Activated naive CD8-positive, alpha-beta T cell treated with anti-CD3 and anti-CD28 coated beads for 36 hours (primary cell): ENCODE measurements at places on chromosomes 5 and 9. TPM values are rescaled to one million over a fixed set of nuclear protein-coding genes. Genes with fewer than 3 reads are reported as not detected.
A peak's percentile ranks its signal among the peaks of the same experiment; 100 is the strongest.

- no peak for DNase-seq
- no peaks in the 10 kb centered on the region for H3K27me3 ChIP-seq
- no peaks in the 10 kb centered on the region for H3K36me3 ChIP-seq
- H3K4me3 ChIP-seq, result no peak overlapping the region
- H3K27ac ChIP-seq, result no peak overlapping the region
Observed at GRCh38 chr5:127906562-127907204, 176.9 kb upstream of the SLC12A2 start.

- H3K4me1 ChIP-seq, result peaks cover 3% of the 10 kb centered on the region
- no peak for DNase-seq
- peak overlapping the region; percentile 1 for H3K4me3 ChIP-seq
- no peak overlapping the region for H3K27ac ChIP-seq
- H3K36me3 ChIP-seq, result peaks cover 9% of the 10 kb centered on the region
- peaks cover 5% of the 10 kb centered on the region for H3K27me3 ChIP-seq
Observed at GRCh38 chr5:1292139-1292538, 2.7 kb downstream of the TERT start.

C9orf50 gene
- total RNA-seq, result not detected

CLIC3 gene
- not detected for total RNA-seq

GRCh38 chr9:8730618-8731017 lies 931.0 kb upstream of the DMAC1 start:
- no peak for DNase-seq
- no peak overlapping the region for H3K4me3 ChIP-seq
- no peaks in the 10 kb centered on the region for H3K4me1 ChIP-seq

HBEGF gene
- total RNA-seq, result 5.7 TPM

- H3K4me1 ChIP-seq, result no peaks in the 10 kb centered on the region
- H3K27ac ChIP-seq, result no peak overlapping the region
- no peak for DNase-seq
- H3K4me3 ChIP-seq, result no peak overlapping the region
- no peaks in the 10 kb centered on the region for H3K36me3 ChIP-seq
Observed at GRCh38 chr5:57437976-57438805, 44.4 kb downstream of the ACTBL2 start.

LAMC3 gene
- total RNA-seq, result 0.91 TPM

DNA sequence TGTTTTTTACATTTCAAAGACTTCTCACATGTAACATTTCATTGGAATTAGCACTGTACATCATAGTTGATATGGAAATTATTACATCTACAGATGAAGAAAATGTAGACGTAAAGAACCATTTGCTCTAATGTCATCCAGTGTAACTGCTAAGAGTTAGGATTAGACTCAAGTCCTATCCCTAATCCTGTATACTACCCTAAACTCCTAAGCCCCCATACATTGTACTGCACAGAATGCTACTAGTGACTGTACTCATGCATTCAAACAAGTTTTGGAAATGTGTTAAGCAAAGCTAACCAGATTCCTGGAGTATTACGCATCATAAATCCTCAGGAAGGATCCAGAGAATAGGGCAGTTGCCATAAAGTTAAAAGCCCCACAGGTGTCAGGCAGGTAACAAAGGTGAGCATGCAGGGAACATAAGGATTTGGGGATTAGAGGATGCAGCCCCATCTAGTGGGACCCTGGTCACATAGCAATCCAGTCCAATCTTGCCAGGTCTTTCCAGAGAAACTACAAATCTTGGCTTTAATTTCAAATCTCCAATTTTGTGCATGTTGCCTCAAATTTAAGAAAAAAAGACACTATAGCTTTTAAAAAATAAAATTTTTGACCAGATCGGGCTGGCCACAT lies 32.0 kb downstream of the HAVCR1 start:
- no peaks in the 10 kb centered on the region for H3K27me3 ChIP-seq
- no peak for DNase-seq
- H3K4me3 ChIP-seq, result no peak overlapping the region
- peaks cover 71% of the 10 kb centered on the region for H3K4me1 ChIP-seq
- peak overlapping the region; percentile 56 for H3K27ac ChIP-seq

C9 gene
- total RNA-seq, result not detected

- no peaks in the 10 kb centered on the region for H3K27me3 ChIP-seq
- no peaks in the 10 kb centered on the region for H3K4me1 ChIP-seq
- no peak overlapping the region for H3K27ac ChIP-seq
- no peaks in the 10 kb centered on the region for H3K36me3 ChIP-seq
- no peak overlapping the region for H3K4me3 ChIP-seq
Observed at GRCh38 chr5:95664204-95664786, 17.7 kb downstream of the RFESD start.

ARHGEF28 gene
- not detected for total RNA-seq

- H3K36me3 ChIP-seq, result no peaks in the 10 kb centered on the region
- H3K4me1 ChIP-seq, result peaks cover 1% of the 10 kb centered on the region
- H3K27ac ChIP-seq, result no peak overlapping the region
- DNase-seq, result no peak
Observed at GRCh38 chr5:179912951-179913350, 5.3 kb upstream of the TBC1D9B start.

DNA sequence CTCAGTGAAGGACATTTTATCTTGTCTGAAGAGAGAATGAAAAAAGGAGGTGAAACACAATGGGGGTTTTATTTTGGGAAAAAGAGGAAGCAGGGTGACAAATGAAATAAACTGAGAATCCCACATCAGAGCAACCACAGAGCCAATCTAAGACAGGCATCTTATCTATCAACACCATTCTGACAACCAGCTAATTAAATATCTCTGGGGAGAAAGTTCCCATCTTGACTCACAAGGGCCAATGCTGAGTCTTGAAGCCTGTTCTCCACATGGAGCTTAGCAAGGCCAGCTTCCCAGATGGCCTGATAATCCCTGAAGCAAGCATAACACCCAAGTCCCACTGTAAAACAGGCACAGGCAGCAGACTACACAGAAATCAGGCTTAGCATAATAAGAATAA lies 30.4 kb downstream of the DPYSL3 start:
- H3K27ac ChIP-seq, result no peak overlapping the region
- no peaks in the 10 kb centered on the region for H3K36me3 ChIP-seq
- peaks cover 33% of the 10 kb centered on the region for H3K27me3 ChIP-seq
- no peak overlapping the region for H3K4me3 ChIP-seq
- no peaks in the 10 kb centered on the region for H3K4me1 ChIP-seq

DNA sequence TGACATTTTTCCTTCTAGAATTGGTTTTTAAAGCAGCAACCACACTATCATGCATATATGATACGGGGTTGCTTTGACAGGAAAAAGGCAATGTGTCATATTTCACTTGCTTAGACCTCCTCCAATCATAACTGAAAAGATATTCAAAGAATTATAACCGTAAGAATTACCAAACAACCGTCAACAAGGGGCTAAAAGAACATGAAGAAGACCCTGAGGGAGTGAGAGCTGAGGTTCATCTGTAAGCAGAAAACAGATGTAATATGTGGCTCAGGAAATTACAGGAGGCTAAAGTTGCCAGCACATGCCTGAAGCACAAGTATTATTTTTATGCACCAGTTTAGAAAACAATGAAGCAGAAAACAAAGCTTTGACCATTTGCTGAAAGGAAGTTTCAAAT lies 78.9 kb downstream of the APBA1 start:
- no peak overlapping the region for H3K27ac ChIP-seq
- H3K27me3 ChIP-seq, result peaks cover 5% of the 10 kb centered on the region
- no peak for DNase-seq
- H3K4me1 ChIP-seq, result no peaks in the 10 kb centered on the region
- H3K36me3 ChIP-seq, result no peaks in the 10 kb centered on the region
- no peak overlapping the region for H3K4me3 ChIP-seq

RAB14 gene
- 58.4 TPM for total RNA-seq

DNA sequence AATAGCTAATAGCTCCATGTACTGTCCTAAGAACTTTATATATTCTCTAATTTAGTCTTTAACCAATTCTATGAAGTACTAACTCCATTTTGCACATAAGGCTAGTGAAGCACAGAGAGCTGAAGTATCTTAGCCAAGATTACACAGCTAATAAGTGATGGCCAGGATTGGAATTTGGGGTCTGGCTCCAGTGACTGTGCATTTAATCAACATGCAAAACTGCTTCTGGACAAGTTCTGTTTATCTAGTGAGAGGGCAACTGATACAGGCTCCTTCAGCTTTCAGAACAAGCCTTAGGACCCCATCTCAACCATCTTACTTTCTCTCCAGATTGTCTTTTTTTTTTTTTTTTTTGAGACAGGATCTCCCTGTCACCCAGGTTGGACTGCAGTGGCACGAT lies 21.3 kb downstream of the SLC25A25 start:
- H3K4me1 ChIP-seq, result peaks cover 65% of the 10 kb centered on the region
- peak overlapping the region; percentile 48 for H3K27ac ChIP-seq
- no peak overlapping the region for H3K4me3 ChIP-seq
- DNase-seq, result no peak
- H3K27me3 ChIP-seq, result no peaks in the 10 kb centered on the region

GRCh38 chr5:104178829-104179456 lies 616.4 kb upstream of the NUDT12 start:
- no peak overlapping the region for H3K4me3 ChIP-seq
- peak; percentile 15 for DNase-seq
- no peaks in the 10 kb centered on the region for H3K27me3 ChIP-seq
- H3K27ac ChIP-seq, result no peak overlapping the region
- no peaks in the 10 kb centered on the region for H3K36me3 ChIP-seq

- H3K27me3 ChIP-seq, result no peaks in the 10 kb centered on the region
- DNase-seq, result no peak
- no peak overlapping the region for H3K27ac ChIP-seq
- no peak overlapping the region for H3K4me3 ChIP-seq
- peaks cover 77% of the 10 kb centered on the region for H3K4me1 ChIP-seq
Observed at GRCh38 chr5:157258450-157258849, 7.5 kb upstream of the CYFIP2 start.

- no peak overlapping the region for H3K27ac ChIP-seq
- H3K4me3 ChIP-seq, result no peak overlapping the region
- H3K4me1 ChIP-seq, result peaks cover 32% of the 10 kb centered on the region
- no peak for DNase-seq
- H3K27me3 ChIP-seq, result no peaks in the 10 kb centered on the region
Observed at GRCh38 chr5:74762599-74762998, 4.3 kb downstream of the GFM2 start.

- no peak overlapping the region for H3K4me3 ChIP-seq
- no peak overlapping the region for H3K27ac ChIP-seq
- peaks cover 31% of the 10 kb centered on the region for H3K27me3 ChIP-seq
- DNase-seq, result no peak
Observed at GRCh38 chr5:73482383-73483136, 15.7 kb upstream of the BTF3 start.

DNA sequence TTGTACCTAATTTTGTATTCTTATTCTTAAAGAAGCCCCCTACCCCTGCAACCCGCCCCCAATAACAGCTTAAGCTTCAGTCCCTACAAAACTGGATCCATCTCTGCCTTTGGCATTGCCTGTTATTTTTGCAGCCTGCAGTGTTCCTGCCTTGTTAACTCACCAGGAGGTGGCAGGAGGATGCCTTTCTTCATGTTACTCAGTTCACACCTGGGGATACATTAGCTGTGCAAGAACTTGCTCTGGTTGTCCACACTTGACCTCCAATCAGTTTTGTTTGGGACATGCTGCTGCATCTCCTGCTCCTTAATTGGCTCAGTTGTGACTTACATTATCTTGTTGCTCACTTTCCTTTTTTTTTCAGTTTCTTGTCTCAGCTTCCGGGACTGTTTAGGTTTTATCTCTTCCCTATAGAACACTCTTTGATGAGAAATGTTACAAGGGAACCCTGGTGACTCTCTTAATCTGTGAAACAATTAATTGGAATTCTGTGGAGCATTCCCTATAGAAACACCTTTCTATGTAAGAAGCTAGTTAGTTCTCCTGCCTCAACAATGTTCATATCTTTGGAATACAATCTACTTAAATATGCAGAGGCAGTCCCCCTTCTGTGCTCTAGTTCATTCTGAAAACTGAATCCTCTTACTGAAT lies 467.7 kb upstream of the ACO1 start:
- no peaks in the 10 kb centered on the region for H3K27me3 ChIP-seq
- H3K4me1 ChIP-seq, result no peaks in the 10 kb centered on the region
- no peak overlapping the region for H3K27ac ChIP-seq
- H3K36me3 ChIP-seq, result no peaks in the 10 kb centered on the region

DNA sequence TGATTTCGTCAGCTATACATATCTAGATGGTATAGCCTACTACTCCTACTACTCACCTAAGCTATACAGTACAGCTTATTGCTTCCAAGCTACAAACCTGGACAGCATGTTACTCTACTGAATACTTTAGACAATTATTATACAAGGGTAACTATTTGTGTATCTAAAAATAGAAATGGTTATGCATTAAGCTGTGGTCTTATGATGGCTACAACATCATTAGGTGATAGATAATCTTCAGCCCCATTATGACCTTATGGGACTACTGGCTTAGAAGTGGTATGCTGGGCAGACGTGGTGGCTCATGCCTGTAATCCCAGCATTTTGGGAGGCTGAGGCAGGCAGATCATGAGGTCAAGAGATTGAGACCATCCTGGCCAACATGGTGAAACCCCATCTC lies 40.2 kb downstream of the CERT1 start:
- no peak overlapping the region for H3K27ac ChIP-seq
- H3K4me1 ChIP-seq, result peaks cover 7% of the 10 kb centered on the region
- peaks cover 56% of the 10 kb centered on the region for H3K36me3 ChIP-seq
- no peaks in the 10 kb centered on the region for H3K27me3 ChIP-seq
- no peak for DNase-seq

GRCh38 chr9:87034841-87035240 lies 87.5 kb upstream of the GAS1 start:
- H3K4me3 ChIP-seq, result no peak overlapping the region
- no peaks in the 10 kb centered on the region for H3K36me3 ChIP-seq
- no peaks in the 10 kb centered on the region for H3K4me1 ChIP-seq
- no peak overlapping the region for H3K27ac ChIP-seq

- no peak overlapping the region for H3K4me3 ChIP-seq
- H3K4me1 ChIP-seq, result peaks cover 10% of the 10 kb centered on the region
- H3K27me3 ChIP-seq, result no peaks in the 10 kb centered on the region
- no peak overlapping the region for H3K27ac ChIP-seq
- no peaks in the 10 kb centered on the region for H3K36me3 ChIP-seq
Observed at GRCh38 chr9:38046661-38047300, 22.2 kb downstream of the SHB start.

DNA sequence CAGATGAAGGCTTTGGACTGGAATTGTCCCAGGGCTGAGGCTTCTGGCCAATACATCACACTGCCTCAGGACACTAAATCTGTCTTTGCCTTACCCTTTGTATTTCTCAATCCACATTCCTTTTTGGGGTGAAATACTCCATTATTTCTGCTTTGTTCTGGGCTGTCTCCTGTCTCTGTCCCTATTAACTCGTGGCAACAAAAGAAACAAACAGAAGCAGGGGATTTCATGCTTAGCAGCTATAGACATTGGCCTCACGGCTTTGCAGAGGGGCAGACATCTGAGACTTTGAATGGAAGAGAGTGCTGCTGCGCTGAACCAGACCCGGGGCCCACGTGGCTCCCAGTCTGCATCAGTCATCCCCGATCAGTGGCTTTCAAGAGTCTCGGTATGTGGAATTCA lies 129.7 kb downstream of the ARL15 start:
- no peak overlapping the region for H3K27ac ChIP-seq
- DNase-seq, result no peak
- no peak overlapping the region for H3K4me3 ChIP-seq

- no peaks in the 10 kb centered on the region for H3K36me3 ChIP-seq
- no peak overlapping the region for H3K4me3 ChIP-seq
- H3K27me3 ChIP-seq, result peaks cover 3% of the 10 kb centered on the region
- no peaks in the 10 kb centered on the region for H3K4me1 ChIP-seq
- H3K27ac ChIP-seq, result no peak overlapping the region
- no peak for DNase-seq
Observed at GRCh38 chr5:124795829-124796228, 49.4 kb upstream of the ZNF608 start.

FCN2 gene
- not detected for total RNA-seq
